ENCODE measurements at places on chromosomes 4 and X. TPM values are rescaled to one million over a fixed set of nuclear protein-coding genes. Genes with fewer than 3 reads are reported as not detected.

The HERC5 gene
- total RNA-seq: 8.3 TPM

The C1QTNF7 gene
- total RNA-seq: not detected

The HMGN5 gene
- 1.2 TPM for total RNA-seq

The FMR1 gene
- total RNA-seq: 38.7 TPM

The DCHS2 gene
- total RNA-seq: not detected

The ERAS gene
- not detected for total RNA-seq

The XAGE2 gene
- total RNA-seq: not detected

The NLGN4X gene
- not detected for total RNA-seq

The APELA gene
- total RNA-seq: not detected

The NCAPG gene
- total RNA-seq: 52.1 TPM

The CCDC149 gene
- 0.07 TPM for total RNA-seq

The PDCL2 gene
- total RNA-seq: not detected

The IL21 gene
- 3.1 TPM for total RNA-seq

The FGFRL1 gene
- total RNA-seq: 14.5 TPM

The MSX1 gene
- 0.24 TPM for total RNA-seq

The ZNF41 gene
- 11.9 TPM for total RNA-seq

The DDIT4L gene
- total RNA-seq: not detected

The TBX22 gene
- total RNA-seq: not detected

The TEX13D gene
- total RNA-seq: 0.29 TPM

The SYP gene
- total RNA-seq: 2.5 TPM

The MRPL1 gene
- 93.8 TPM for total RNA-seq

The CCNQ gene
- 36.2 TPM for total RNA-seq

The EDA gene
- total RNA-seq: 0.53 TPM

The GAGE1 gene
- total RNA-seq: not detected

The ARSJ gene
- total RNA-seq: not detected

The OTC gene
- not detected for total RNA-seq

The PPBP gene
- not detected for total RNA-seq

The FLNA gene
- total RNA-seq: 1,356 TPM

The FGFR3 gene
- total RNA-seq: 0.07 TPM

The TGIF2LX gene
- total RNA-seq: not detected

The RAB39B gene
- total RNA-seq: 12.0 TPM

The CXCL1 gene
- not detected for total RNA-seq

The CT45A5 gene
- total RNA-seq: not detected

The CT45A3 gene
- not detected for total RNA-seq

The ZNF827 gene
- 32.5 TPM for total RNA-seq

The BEX1 gene
- total RNA-seq: 0.63 TPM

The NUP62CL gene
- total RNA-seq: 1.8 TPM

The ZDHHC15 gene
- 0.26 TPM for total RNA-seq

The PASD1 gene
- not detected for total RNA-seq

The PLRG1 gene
- 136 TPM for total RNA-seq

The LONRF3 gene
- 1.8 TPM for total RNA-seq

The IBSP gene
- total RNA-seq: not detected

The TRIM75 gene
- total RNA-seq: not detected

The MED12 gene
- total RNA-seq: 61.1 TPM

The TEX11 gene
- total RNA-seq: not detected
